NCI-H2171 treated with DMSO at 0.1 percent for 48 hours (cell line): ENCODE measurements at places on chromosomes 4 and X.

GRCh38 chrX:48903290-48903689, 5.6 kb downstream of the PQBP1 start:
- DNase-seq: no peak

DNA sequence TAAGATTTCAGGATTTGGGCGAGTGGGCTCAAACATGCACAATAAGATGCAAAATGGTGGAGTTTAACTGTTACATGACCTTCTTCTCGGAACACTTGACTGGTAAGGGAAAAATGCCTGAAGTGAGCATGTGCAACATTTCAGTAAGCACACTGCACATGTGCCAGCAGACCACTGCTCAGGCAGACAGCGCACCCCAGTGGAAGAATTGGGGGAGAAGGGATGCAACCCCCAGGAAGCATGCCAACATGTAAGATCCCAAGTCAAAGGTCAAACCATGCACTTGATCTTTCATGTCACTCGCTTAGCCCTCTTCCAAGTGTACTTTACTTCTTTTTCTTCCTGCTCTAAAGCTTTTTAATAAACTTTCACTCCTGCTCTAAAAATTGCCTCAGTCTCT, 256.3 kb downstream of the CENPC start:
- DNase-seq: peak; percentile 1

DNA sequence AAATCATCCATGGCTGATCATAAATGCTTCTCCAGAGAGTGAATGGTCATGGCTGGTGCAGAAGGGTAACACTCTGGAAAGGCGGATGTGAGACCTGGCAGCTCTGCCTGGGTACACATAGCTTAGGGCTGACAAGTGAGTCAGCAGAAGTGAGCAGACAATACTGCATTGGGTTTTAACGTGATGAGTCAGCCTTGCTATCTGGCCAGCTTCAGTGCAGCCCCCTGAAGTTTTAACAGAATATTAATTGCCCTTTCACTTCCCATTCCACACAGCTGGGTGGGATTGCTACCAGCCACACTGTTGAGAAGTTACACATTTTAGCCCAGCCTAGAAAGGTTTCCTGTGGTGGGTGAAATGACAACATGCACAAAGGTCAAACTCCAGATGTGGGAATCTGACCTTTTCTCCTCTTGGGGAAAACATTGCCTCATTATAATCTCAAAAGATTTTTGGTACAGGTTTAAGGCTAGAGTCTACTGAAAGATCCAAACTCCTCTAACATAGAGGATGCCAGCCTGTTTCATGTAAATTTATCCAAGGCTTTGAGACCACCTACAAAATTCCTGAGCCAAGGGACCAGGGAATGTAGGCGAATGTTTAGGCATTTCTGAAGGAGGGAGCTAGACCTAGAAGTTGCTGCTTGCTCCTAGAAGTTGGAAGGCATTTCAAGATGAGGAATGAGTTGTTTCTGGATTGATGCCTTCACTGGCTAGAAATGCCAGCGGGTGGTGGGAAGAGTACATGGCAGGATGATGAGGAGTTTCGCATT, 230.3 kb upstream of the PGRMC2 start:
- DNase-seq: no peak

GRCh38 chrX:10756441-10756840, 136.1 kb upstream of the MID1 start:
- no peak for DNase-seq

DNA sequence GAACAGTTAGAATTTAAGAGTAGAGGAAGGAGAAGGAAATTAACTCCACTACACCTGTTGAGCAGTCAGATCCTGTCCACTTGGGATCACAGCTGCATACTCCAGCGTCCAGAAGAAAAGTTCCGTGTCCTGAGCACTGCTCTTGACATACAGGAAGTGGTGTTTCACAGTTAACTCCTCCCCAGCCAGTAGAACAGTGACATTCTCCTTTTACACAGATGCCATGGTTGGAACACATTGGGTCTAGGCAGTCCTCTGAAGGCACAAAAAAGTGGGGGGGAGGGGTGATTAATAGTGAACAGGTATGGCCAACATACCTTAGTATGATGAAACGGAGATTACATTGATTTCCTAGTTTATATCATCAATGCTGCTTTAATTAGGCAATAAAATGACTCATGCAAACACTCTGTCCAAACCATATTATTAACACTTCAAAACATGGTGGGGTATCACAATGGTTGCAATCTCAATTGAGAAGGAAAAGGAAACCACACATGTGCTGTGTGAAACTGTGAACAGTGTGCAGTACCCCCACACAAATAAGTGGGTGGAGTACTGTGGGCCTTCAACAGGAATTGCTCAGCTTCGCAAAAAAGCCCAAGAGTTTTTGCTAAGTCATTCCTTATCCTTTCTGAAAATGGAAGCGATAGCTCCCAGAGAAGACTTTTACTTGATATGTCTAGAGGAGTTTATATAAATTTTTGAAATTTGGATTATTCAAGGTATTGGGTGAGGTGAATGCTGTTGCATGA, 295.6 kb downstream of the SH2D1A start:
- DNase-seq: no peak

- DNase-seq: no peak
Measured at GRCh38 chr4:153950100-153950979, 161.5 kb upstream of the SFRP2 start.
